ENCODE measurements at places on chromosomes 12 and 14.

- DNase-seq: no peak
These were observed 120.9 kb upstream of the NPAS3 start for GRCh38 chr14:32817780-32818179.

DNA sequence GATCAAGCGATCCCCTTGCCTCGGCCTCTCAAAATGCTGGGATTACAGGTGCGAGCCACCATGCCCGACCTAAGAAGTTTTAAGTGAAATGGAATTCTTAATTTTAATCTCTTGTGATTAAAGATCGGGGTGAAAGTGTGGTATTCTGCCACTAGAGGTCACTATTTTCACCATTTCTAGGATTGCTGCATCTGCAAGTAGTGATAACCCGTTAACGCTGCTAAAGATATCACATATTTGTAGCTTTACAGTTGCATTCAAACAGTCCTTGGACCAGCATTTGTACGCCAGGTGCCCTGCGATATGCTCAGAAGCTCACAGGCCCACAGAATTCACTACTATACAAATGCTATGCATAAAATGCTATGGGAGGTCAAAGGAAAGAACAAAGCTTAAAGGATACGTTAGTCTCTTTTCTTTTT, 19.3 kb downstream of the CCDC62 start:
- no peak for DNase-seq

DNA sequence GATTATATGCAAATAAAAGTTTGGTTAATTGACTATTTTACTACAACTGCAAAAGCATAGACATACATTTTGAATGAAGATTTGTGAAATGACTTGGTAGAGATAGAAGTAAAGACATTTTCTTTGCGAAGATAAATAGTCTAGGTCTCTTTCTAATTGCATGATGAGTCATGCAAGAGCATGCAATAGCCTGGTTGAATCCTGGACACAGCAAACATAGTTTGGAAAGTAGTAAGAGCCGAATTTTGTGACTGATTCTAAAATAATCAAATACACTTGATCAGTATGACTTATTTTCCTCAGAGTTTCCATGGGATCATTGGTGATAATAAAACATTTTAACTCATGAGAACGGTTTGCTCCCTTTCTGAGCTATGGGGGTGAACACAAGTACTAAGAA, 27.7 kb upstream of the CAND1 start:
- no peak for DNase-seq

GRCh38 chr12:25263594-25263993, 12.9 kb upstream of the KRAS start:
- no peak for DNase-seq

GRCh38 chr14:58813745-58814144, 176.0 kb downstream of the DACT1 start:
- DNase-seq: no peak

DNA sequence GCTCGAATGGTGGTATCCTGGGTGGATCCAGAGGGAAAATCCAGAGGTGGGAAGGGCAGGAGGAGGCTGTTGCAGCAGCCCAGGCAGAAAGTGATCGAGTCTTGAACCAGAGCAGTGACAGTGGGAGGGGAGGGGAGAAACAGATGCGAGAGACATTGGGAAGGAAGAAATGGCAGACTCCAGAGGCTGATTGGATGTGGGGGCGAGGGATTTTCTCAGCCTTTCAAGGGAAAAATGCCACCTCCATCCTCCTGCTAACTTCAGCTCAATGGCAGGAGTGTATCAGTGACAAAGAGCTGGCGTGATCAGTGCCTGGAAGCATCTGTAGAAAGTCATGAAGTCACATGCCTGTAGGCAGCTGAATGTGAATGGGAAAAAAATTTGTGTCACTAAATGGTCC, 38.6 kb upstream of the NRXN3 start:
- DNase-seq: no peak

DNA sequence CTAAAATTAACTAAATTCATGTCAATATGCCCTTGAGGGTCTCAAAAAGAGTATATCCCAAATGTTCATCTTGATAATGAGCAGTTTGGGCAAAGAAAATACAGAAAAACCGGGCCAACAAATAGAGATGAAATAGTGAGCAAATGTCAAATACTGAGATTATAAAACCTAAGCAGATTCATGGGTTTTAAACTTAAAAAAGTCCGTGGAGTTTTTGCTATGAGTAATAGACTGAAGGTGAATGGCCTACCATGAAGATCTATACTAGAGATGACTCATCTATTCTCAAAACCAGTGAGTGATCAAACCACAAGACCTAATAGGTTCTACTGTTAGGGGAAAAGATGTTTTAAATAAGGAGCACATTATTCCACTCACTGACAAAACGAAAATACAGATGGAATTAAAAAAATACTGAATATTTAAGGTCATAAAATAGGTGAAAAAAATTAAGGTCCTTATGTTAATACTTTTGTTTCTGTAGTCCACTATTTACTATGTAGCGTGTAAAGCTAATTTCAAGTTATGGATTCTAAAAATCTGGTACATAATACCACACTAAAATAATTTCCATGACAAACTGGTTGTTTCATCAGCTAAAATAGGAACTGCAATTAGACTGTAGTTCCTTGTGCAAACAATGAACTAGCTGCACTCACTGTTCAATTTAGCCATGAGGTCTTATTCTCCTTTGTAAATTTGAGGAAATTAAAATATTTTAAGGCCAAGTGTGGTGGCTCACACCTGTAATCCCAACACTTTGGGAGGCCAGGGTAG, 5.0 kb downstream of the HNRNPC start:
- DNase-seq: peak; percentile 38

GRCh38 chr12:76420222-76420621, 72.0 kb upstream of the BBS10 start:
- DNase-seq: no peak

- DNase-seq: no peak
These were observed 10.8 kb downstream of the RTRAF start for GRCh38 chr14:52000019-52000582.

- DNase-seq: peak; percentile 70
These were observed 113.3 kb upstream of the CAND1 start for GRCh38 chr12:67155863-67156262.

GRCh38 chr12:14989790-14990189, 16.9 kb downstream of the PDE6H start:
- DNase-seq: no peak

GRCh38 chr14:23376482-23377197, at the start of gene CMTM5:
CMTM5 (plus strand) TSS chr14:23377046; CDS start chr14:23377252, 206 bp downstream.
- no peak for DNase-seq

GRCh38 chr14:61513986-61514830, 181.1 kb upstream of the HIF1A start:
- peak; percentile 47 for DNase-seq

- DNase-seq: no peak
These were observed 218.2 kb upstream of the AMIGO2 start for GRCh38 chr12:47297993-47298392.

- DNase-seq: no peak
These were observed 57.7 kb downstream of the WNK1 start for GRCh38 chr12:810116-810515.

GRCh38 chr14:55414551-55414950, 2.9 kb upstream of the ATG14 start:
- no peak for DNase-seq

Data from retinal pigment epithelial cell (primary cell).